ENCODE measurements at places on chromosomes 1 and 21. TPM values are rescaled to one million over a fixed set of nuclear protein-coding genes. Genes with fewer than 3 reads are reported as not detected.

DNA sequence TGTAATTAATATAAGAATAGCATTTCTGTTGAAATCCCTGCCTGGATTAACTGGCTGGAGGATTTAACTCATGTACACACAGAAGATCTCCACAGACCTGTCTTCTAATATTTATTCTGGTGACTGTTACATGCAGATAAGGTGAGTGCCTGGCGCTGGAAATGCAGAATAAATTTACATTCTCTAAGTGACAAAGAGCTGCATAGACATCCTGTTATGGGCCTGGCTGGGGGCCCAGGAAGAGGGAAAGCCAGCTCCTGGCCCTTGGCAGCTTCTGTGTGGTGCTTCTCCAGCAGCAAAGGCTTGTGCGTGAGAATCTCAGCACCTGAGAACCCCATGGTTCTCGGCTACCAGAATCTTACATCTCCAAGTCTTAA is 446.6 kb downstream of the PTPRU start:
- peak; percentile 55 for DNase-seq
- no peak overlapping the region for H3K4me3 ChIP-seq
- H3K4me1 ChIP-seq: peaks cover 5% of the 10 kb centered on the region
- H3K27ac ChIP-seq: no peak overlapping the region

- no peaks in the 10 kb centered on the region for H3K27me3 ChIP-seq
- no peaks in the 10 kb centered on the region for H3K36me3 ChIP-seq
- no peak for DNase-seq
- H3K4me1 ChIP-seq: no peaks in the 10 kb centered on the region
- no peak overlapping the region for H3K27ac ChIP-seq
- H3K4me3 ChIP-seq: no peak overlapping the region
Observed at GRCh38 chr1:186900539-186901237, 71.9 kb downstream of the PLA2G4A start.

DNA sequence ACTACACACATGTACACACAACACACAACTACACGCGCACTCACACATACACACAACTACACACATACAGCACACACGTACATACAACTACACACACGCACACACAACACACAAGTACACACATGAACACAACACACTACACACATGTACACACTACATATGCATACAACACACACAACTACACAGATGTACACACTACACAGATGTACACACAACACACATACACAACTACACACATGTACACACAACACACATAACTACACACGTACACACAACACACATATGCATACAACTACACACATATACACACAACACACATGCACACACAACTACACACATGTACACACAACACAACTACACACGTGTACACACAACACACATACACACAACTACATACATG is 318.6 kb downstream of the CAMTA1 start:
- no peaks in the 10 kb centered on the region for H3K4me1 ChIP-seq
- DNase-seq: no peak
- no peak overlapping the region for H3K4me3 ChIP-seq
- H3K27me3 ChIP-seq: peaks cover 3% of the 10 kb centered on the region

DNA sequence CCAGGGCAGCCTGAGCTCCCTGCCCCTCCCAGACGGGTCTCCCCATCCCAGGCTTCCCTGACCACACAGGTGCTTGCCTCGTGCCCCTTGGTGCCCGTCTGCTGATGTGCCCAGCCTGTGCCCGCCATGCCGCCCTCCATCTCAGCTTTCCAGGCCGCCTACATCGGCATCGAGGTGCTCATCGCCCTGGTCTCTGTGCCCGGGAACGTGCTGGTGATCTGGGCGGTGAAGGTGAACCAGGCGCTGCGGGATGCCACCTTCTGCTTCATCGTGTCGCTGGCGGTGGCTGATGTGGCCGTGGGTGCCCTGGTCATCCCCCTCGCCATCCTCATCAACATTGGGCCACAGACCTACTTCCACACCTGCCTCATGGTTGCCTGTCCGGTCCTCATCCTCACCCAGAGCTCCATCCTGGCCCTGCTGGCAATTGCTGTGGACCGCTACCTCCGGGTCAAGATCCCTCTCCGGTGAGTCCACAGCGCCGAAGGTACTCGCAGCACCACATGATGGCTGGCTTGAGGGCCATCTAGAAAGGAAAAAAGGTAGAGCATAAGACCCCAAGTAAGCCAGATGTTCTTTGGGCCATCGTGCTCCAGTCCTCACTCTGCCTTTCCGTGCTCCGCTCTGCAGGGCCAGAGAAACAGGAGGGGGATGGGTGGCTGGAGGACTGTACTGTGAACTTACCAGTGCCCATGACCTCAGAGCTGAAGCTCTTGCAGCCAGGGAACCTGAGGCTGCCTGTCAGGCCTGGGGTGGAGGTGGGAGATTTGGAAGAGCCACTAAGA is 1.4 kb downstream of the ADORA1 start:
- no peaks in the 10 kb centered on the region for H3K36me3 ChIP-seq
- peak; percentile 4 for DNase-seq
- H3K27ac ChIP-seq: no peak overlapping the region
- H3K27me3 ChIP-seq: peaks cover 15% of the 10 kb centered on the region

- H3K27me3 ChIP-seq: no peaks in the 10 kb centered on the region
- no peaks in the 10 kb centered on the region for H3K36me3 ChIP-seq
- no peak for DNase-seq
Observed at GRCh38 chr1:29836651-29837646, 600.6 kb downstream of the PTPRU start.

GRCh38 chr1:78072216-78072615 is 26.4 kb downstream of the GIPC2 start:
- no peaks in the 10 kb centered on the region for H3K36me3 ChIP-seq
- no peak overlapping the region for H3K27ac ChIP-seq
- no peak for DNase-seq
- H3K4me1 ChIP-seq: no peaks in the 10 kb centered on the region

DNA sequence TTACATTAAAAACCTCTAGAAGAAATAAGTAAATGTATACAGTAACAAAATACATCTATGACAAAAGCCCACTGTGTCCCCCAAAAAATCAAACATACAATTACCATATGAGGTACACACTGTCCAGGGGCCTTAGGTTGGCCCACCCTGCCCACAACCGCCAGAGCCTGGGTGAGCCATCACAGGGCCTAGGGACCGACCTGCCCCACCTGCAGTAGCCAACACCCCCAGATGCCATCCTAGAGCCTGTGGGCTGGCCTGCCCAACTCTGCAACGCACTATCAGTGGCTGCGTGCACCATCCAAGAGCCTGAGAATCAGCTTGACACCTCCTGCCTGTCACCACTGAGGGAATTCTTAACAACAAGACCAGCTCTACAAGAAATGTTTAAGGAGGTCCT is 39.0 kb downstream of the FAF1 start:
- DNase-seq: no peak
- H3K36me3 ChIP-seq: no peaks in the 10 kb centered on the region
- H3K4me3 ChIP-seq: no peak overlapping the region
- H3K27ac ChIP-seq: no peak overlapping the region
- no peaks in the 10 kb centered on the region for H3K4me1 ChIP-seq

GRCh38 chr1:46524843-46525242 is 26.6 kb downstream of the KNCN start:
- no peak overlapping the region for H3K4me3 ChIP-seq
- no peak for DNase-seq
- H3K27ac ChIP-seq: no peak overlapping the region

DNA sequence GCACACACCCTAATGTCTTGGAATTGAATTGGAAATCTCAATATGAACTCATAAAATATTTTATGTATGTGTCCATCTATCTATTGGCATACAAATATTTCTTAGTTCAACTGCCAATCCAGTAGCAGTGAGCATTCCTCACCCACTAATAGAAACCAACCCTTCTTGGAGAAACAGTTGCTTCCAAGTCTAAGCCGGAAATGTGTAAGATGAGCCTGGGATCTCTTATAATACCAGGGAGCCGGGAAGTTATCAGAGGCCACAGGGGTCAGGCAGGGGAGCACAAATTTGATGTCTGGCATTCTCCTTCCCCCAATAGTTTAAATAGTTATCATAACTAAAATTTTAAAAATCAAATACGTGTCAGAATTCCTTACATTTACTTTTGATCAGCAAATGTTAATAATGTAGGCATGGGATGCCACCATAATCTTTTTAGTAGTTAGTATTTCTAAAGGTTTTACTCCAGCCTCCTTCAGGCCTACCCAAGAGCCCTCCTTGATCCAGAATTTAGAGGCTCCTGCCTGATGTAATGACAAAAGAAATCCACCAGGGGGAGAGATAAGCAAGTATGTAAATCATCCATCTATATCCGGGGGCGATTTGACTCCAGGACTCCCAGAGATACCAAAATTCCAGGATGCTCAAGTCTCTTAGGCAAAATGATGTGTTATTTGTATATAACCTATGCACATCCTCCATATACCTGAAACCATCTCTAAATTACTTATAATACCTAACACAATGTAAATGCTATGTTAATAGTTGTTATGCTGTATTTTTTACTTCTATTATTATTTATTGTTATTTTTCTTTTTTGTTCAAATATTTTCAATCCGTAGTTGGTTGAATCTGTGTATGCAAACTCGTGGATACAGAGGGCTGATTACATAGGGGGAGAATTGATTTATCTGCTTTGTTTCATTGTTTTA is 218.7 kb upstream of the COA6 start:
- peak; percentile 77 for DNase-seq
- H3K4me3 ChIP-seq: no peak overlapping the region
- no peaks in the 10 kb centered on the region for H3K27me3 ChIP-seq
- H3K36me3 ChIP-seq: no peaks in the 10 kb centered on the region
- no peaks in the 10 kb centered on the region for H3K4me1 ChIP-seq

DNA sequence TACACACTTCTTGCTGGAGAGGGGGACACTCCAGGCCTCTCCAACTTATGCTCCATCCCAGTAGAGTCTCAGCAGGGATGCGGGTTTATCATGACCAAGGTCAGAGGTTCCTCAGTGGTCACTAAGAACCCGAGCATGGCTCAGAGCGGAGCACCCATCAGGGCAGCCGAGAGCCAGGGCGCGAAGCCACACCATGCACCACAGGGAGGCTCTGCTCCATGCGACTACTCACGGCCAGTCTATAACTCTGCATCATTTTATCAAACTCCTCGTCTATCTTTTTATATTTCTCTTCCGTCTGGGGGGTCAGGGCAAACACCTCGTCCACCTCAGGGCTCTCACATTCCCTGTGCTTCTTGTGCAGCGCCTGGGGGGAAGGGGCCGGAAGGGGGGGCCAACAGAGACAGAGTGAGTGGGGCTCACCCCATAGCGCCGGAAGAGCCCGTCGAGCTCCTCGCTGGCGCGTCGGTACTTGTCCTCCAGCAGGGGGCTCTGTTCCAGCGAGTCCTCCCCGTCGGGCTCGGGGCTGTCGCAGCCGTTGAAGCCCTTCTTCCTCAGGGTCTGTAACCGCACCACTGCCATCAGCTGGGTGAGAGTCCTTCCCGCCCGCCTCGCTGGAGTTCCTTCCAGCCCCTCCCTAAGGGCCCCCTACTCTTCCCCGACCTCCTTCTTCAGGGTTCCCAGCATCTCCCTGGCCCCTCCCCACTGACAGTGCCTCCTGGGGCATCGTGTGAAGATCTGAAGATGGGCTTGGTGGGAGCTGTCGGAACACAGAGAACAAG is 20.0 kb downstream of the MEF2D start:
- no peak overlapping the region for H3K4me3 ChIP-seq
- no peaks in the 10 kb centered on the region for H3K36me3 ChIP-seq
- H3K27me3 ChIP-seq: no peaks in the 10 kb centered on the region
- peak; percentile 62 for DNase-seq
- H3K4me1 ChIP-seq: no peaks in the 10 kb centered on the region
- H3K27ac ChIP-seq: no peak overlapping the region

- no peak overlapping the region for H3K4me3 ChIP-seq
- H3K36me3 ChIP-seq: no peaks in the 10 kb centered on the region
- no peak overlapping the region for H3K27ac ChIP-seq
- no peaks in the 10 kb centered on the region for H3K27me3 ChIP-seq
- no peak for DNase-seq
Observed at GRCh38 chr1:209176866-209177430, 406.6 kb upstream of the CAMK1G start.

- H3K36me3 ChIP-seq: no peaks in the 10 kb centered on the region
- DNase-seq: no peak
- no peak overlapping the region for H3K27ac ChIP-seq
- no peak overlapping the region for H3K4me3 ChIP-seq
Observed at GRCh38 chr1:198205016-198205684, 48.4 kb downstream of the NEK7 start.

- no peaks in the 10 kb centered on the region for H3K4me1 ChIP-seq
- H3K27ac ChIP-seq: no peak overlapping the region
- no peak for DNase-seq
- H3K4me3 ChIP-seq: no peak overlapping the region
- H3K27me3 ChIP-seq: no peaks in the 10 kb centered on the region
- H3K36me3 ChIP-seq: no peaks in the 10 kb centered on the region
Observed at GRCh38 chr1:34128186-34128889, 36.7 kb downstream of the CSMD2 start.

ZBTB17 gene
- total RNA-seq: 16.8 TPM

KIF21B gene
- 1.3 TPM for total RNA-seq

KCNE2 gene
- 4.9 TPM for total RNA-seq

MIER1 gene
- total RNA-seq: 42.2 TPM

CRB1 gene
- 0.30 TPM for total RNA-seq

All from hepatocyte (in vitro differentiated cells).